Fibroblast of villous mesenchyme (primary cell): ENCODE measurements at places on chromosomes 11 and 22. TPM values are rescaled to one million over a fixed set of nuclear protein-coding genes. Genes with fewer than 3 reads are reported as not detected.

CCDC89 gene
- total RNA-seq = 2.6 and 3.9 TPM in 2 replicates

MMP10 gene
- total RNA-seq = 0.86 and 28.0 TPM in 2 replicates

ARVCF gene
- 6.0 and 8.4 TPM in 2 replicates for total RNA-seq

HTR3B gene
- total RNA-seq = not detected in 2 replicates

LIF gene
- total RNA-seq = 7.4 and 7.8 TPM in 2 replicates

OPCML gene
- total RNA-seq = under 0.01 TPM in 1 of 2 replicates, not detected in the other

CARNS1 gene
- not detected in 2 replicates for total RNA-seq

KCNQ1 gene
- not detected in 2 replicates for total RNA-seq

RASD2 gene
- under 0.01 TPM in 1 of 2 replicates, not detected in the other for total RNA-seq

SYCE3 gene
- not detected in 2 replicates for total RNA-seq

CUL5 gene
- 39.9 and 61.3 TPM in 2 replicates for total RNA-seq

OR52H1 gene
- total RNA-seq = 0.32 and 0.86 TPM in 2 replicates

MYBPC3 gene
- not detected in 2 replicates for total RNA-seq

CNTF gene
- total RNA-seq = 2.2 and 2.9 TPM in 2 replicates

ALDH3B1 gene
- total RNA-seq = 20.7 and 27.1 TPM in 2 replicates

DGCR6 gene
- total RNA-seq = 2.2 and 3.2 TPM in 2 replicates

MPZL2 gene
- not detected in 2 replicates for total RNA-seq

BARX2 gene
- not detected in 2 replicates for total RNA-seq

SLC22A9 gene
- not detected in 2 replicates for total RNA-seq

MOGAT2 gene
- total RNA-seq = not detected in 2 replicates

OR52I1 gene
- total RNA-seq = under 0.01 TPM in 1 of 2 replicates, not detected in the other

PRG3 gene
- total RNA-seq = not detected in 2 replicates

SLC7A4 gene
- 0.32 and 2.2 TPM in 2 replicates for total RNA-seq

CNGA4 gene
- total RNA-seq = under 0.01 and 0.43 TPM in 2 replicates

PRRG4 gene
- total RNA-seq = under 0.01 TPM in 2 replicates

RAG1 gene
- total RNA-seq = 0.32 and 0.86 TPM in 2 replicates

ATP6V1E1 gene
- 128 and 177 TPM in 2 replicates for total RNA-seq
